ENCODE measurements at places on chromosomes 6 and 20.

DNA sequence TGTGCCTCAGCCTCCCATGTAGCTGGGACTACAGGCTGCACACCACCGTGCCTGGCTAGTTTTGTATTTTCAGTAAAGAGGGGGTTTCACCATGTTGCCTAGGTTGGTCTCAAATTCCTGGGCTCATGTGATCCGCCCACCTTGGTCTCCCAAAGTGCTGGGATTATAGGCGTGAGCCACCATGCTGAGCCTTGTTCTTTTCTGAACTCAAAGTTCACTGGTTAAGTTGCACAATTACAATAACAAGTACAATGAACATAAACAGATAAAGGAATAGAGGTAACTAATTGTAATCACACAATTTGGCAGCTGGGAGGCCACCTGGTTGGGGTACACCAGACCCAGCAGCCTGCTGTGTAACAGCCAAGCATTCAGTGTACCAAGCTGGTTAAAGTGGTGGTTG lies 6.7 kb downstream of the NUDT3 start:
- DNase-seq = no peak

DNA sequence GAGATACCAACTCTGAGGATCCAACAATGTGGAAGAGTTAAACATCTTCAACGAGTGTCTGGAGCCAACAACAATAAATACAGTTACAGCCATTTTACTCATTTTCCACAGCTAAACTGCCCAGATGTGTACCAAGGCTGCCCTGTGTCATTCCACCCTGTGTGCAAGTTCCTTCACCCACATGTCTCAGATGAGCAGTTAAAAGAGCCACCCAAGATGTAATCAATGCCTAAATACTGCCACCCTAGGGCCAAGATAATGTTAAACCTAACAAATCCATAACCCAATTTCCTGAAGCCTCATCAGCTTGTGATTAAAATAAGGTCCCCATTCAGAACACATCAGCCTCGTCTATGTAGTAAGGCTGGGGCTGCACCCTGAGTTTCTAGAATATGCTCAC lies 59.9 kb downstream of the GMDS start:
- DNase-seq = no peak

DNA sequence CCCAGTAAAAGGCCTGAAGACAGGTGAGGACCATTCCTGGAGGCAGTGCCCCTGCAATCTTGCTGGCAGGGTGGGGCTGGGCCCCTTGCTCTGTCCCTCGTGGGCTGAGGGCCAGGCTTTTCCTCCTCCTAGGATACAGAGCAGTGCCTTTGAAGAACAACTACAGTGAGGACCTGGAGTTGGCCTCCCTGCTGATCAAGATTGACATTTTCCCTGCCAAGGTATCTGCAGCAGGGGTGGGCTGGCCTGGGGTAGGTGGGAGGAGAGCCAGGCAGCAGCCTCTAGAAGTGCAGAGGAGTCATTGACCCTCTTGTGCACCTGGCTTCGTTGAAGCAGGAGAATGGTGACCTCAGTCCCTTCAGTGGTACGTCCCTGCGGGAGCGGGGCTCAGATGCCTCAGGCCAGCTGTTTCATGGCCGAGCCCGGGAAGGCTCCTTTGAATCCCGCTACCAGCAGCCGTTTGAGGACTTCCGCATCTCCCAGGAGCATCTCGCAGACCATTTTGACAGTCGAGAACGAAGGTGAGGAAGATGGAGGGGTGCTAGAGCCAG lies 36.5 kb downstream of the PLCG1 start:
- no peak for DNase-seq

DNA sequence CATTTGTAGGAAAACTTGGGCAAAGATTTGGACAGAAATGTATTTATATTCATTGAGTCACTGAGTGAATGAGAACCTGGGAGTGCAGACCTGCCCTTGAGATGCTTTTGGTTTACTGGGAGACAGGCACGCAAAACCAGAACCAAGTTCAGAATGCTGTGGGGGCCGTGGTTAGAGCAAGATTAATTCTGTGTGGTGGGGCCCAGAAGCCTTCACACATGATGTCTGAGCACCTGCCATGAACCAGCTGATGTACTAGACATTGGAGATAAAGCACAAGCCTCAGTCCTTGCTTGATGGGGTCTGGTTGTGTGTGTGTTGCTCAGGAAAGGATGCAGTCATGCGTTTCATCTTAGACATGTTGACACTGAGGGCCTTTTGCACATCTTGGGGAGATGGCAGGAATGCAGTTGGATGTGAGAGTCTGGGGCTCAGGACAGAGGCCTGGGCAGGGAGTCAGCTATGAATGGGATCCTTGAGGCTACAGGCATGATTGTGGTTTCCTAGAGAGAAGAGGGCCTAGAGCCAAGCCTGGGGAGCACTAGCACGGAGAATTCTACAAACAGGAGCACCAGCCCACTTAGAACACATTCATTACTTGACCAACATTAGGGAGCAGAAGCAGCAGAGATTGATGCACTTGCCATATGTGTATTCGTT lies 114.3 kb upstream of the TMEM181 start:
- DNase-seq = no peak

- DNase-seq = no peak
These were observed 52.7 kb upstream of the ELMO2 start for GRCh38 chr20:46458866-46459750.

GRCh38 chr6:32668226-32668747 lies 1.8 kb upstream of the HLA-DQB1 start:
- DNase-seq = peak; percentile 67
